ENCODE measurements at places on chromosomes 11 and 22.
A peak's percentile ranks its signal among the peaks of the same experiment; 100 is the strongest.

- no peak for DNase-seq
Measured at GRCh38 chr11:134760299-134760698, 348.3 kb upstream of the B3GAT1 start.

DNA sequence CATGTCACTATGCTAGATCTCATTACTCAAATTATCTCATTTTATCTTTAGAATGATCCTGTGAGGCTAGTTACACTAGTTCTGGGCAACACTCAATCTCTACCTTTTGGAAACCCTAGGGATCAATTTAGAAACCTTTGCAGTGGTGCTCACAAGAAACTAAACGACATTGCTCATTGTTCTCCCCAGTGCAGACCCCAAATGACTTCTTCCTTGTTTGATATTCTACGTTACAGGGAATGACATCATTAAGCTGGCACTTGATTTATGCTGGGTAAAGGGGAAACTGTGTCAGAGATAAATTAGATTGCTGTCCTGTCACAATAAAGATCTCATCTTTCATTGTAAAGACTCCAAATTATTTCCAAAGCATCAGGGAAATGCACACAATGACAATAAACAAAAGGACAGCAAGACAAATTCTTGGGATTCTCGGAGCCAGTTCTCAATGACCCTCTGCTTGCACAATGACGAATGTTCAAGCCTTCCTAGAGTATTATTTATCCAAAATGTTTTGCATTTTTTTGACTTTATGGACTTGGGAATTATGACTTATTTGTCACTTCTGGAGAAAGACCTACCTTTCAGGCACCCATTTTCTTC, 1121.8 kb upstream of the TENM4 start:
- no peak for DNase-seq

GRCh38 chr11:73237471-73238290, 19.6 kb downstream of the P2RY2 start:
- peak; percentile 37 for DNase-seq

DNA sequence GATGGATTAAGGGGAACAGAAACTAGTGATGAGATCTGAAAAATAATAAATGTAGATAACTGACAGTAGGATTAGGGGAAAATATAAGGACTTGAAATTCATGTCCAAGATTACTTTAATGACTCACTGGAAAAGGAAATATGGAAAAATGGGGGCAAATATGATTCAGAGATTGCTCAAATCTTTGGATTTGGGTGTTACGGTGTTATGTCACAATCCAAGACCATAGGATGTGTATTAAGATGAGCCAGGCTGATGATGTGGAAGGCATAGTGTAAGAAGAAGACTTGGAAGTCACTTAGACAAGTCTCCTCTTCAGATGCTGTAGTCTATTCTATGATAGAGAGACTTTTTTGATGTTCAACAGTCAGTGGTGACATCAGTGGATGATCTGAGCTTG, 323.7 kb downstream of the LUZP2 start:
- peak; percentile 3 for DNase-seq

DNA sequence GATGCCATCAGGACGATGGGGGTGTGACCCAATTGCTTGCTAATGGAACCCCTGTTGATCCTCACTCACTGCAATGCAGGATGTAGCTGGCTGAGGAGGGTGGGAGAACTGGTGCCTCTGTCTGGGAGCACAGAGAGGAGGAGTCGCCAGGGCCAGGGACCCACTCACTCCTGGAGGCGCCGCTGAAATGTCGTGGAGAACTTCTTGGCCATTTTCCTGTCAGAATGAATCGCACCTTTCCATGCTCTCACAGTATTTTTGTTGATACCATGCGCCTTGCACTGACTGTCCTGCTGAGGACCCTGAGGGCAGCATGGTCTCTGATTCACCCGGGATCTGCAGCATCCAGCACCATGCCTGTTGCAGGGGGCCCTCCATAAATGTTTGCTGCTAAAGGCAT, 211.4 kb downstream of the DSCAML1 start:
- no peak for DNase-seq

DNA sequence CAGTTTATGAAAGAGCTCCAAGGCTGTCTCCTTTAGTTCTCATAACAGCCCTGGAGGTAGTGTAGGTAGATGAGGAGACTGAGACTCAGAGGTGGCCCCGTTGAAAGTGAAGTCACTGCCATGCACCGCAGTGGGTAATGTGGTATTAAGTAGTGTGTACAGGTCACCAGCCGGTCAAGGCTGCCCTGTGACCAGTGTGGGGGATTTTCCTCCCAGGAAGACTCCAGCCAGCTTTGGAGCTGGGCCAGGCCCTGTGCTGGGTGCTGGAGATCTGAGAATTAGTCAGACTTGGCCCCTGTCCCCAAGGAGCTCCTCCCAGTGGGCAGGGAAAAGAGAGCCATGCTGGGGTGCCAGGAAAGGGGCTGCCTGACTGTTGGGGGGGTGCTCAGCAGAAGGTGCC, 5.3 kb downstream of the OMP start:
- DNase-seq = peak; percentile 71

DNA sequence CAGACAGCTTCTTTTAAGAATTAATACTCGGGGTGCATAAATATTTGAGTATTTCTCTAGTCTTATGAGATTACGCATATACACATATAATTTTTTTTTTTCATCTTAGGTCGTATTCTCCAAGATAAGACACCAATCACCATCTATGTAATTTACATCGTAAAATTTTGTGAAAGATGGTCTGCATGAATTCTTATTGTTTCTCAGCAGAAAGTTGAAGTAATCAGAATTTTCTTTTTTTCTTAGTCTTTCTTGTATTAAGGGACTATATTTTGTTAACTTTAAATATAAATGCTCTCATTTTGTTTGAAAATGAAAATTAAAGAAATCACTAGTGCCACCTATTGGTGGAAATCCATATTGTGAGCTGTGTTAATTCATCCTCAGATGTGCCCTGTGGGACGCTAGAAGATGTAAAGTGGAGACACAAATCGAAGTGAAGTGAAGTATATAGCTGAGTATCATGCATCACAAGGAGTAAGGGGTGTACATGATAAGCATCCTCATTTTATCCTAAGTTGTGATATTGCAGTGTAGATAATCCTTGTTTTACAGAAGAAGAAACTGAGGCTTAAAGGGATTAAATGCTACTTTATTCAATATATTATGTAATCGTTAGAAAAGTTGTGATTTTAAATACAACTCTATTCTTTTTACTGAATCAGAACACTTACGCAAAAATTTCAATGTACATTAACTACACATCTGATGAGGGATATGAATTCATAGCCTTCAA, 2084.3 kb downstream of the LRRC4C start:
- no peak for DNase-seq

DNA sequence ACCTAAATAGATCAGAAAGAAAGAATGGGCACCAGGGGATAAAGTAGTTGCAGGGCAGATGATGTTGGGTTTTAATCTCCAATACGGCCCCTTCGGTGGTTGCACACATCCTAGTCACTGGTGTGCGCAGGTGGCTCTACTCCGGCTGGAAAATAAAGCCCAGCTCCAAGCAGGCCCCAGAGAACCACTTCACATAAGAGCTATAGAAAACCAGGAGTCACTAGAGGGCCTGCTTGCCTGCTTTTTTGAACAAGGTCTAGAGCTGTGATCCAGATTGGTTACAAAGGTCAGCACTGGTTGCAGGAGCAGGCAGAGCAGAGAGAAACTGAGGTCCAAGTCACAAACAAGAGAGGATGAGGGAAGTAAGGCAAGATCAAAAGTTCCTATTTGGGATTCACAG, 41.5 kb upstream of the MS4A8 start:
- no peak for DNase-seq

DNA sequence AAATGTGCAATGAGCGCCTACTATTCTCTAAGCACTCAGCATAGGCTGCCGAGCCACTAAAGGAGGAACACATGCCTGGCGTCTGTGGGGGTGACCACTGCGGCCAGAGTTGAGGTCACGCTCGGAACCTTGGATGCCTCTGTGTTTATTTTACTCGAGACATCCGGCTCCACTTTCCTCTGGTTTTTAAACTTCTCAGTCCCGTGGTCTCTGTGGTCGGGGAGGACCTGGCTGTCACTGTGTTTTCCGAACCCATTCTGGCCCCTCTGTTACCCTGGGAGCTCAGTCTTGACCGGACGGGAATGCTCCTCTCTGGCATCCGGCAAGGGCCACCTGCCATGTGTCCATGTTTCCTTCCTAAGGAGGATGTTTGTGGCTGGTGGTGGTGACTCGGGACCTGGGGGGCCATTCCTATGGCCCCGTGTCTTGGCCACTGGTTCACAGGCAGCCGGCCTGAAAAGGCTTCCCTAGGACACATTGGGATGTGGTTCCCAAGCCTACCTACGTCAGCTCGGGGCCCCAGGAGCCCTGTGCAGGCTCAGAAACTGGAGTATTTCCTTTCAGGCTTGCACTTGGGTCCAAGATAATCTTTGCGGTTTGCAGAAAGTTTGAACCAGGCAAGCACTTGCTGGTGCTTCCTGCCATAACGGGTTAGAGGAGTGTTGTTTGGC, 46.7 kb upstream of the PARVG start:
- DNase-seq = no peak

DNA sequence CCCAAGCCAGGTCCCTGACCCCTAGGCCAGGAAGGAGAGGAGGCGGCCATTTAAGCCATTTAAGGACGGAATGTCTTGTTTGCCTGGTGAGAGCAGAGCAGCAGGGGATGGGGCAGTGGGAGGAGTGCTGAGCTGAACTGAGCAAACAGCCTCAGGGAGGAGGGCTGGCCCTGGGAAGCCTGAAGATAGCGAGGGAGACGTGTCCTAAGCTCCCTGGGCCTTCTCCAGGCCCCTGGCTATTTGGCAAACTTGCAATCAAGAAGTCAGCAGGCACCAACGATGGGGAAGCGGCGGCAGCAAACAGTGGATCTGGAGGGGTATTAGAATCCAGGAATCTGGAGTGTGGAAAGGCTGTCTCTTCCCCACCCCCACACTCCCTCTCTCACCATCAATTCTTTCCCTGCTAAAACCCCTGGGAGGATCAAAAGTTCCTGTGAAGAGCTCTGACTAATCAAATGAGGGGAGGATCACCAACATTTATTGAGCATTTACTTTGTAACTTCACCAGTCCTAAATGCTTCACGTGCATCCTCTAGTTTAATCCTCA, 8.8 kb downstream of the BCL9L start:
- no peak for DNase-seq

DNA sequence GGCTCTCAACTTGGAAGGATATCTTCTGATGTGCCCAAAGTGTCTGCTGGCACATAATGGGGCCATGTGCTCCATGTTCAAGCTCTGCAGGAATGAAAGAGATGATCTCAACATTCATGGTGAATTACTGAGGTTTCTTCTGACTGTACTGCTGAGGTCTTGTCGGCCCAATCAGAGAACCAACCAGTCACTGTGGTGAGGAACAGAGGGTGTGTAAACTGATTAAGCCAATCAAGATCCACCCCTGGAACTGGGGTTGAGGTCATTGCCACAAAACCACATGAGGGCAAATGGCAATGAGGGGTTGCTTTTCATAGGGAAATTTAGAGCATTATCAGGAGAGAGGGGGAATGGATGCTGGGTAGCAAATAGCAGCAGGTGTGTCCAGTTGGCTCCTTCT, 152.3 kb upstream of the RAG2 start:
- DNase-seq = no peak

DNA sequence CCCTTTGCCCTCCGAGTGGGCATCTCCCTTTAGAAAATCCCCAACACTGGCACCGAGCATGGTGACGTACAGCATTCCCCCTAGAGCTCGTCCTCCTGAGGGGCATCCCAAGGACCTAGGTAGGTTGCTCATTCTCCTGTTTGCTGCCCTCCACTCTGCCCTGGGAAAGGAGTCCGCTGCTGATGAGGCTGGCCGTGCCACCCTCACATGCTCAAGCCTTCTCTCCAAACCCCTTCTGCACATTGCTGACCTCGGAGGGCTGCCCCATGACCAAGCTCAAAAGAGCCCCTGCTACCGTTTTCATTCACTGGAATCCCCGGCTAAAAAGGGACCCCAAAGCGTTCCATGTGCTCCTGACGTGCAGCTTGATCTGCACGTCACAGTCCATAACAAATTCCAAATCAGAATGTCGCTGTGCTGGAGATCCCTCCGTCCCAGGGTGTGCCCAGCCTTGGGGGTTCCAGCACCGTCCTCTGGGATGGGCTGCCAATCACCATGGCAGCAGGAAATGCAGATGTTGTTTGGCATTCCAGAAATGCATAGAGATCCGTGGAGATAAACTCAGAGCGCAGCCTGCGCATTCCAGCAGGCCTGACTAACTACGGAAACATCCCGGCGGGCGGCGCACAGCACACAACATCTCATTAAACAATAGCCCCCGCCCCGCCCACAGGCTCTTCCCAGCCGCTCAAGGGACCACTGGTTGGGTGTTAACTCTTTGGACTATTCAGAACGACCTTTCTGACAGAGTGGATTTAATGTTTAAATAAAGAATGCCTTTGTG, 26.3 kb upstream of the GNB1L start:
- no peak for DNase-seq

GRCh38 chr22:33397381-33397907, 339.3 kb upstream of the SYN3 start:
- no peak for DNase-seq

DNA sequence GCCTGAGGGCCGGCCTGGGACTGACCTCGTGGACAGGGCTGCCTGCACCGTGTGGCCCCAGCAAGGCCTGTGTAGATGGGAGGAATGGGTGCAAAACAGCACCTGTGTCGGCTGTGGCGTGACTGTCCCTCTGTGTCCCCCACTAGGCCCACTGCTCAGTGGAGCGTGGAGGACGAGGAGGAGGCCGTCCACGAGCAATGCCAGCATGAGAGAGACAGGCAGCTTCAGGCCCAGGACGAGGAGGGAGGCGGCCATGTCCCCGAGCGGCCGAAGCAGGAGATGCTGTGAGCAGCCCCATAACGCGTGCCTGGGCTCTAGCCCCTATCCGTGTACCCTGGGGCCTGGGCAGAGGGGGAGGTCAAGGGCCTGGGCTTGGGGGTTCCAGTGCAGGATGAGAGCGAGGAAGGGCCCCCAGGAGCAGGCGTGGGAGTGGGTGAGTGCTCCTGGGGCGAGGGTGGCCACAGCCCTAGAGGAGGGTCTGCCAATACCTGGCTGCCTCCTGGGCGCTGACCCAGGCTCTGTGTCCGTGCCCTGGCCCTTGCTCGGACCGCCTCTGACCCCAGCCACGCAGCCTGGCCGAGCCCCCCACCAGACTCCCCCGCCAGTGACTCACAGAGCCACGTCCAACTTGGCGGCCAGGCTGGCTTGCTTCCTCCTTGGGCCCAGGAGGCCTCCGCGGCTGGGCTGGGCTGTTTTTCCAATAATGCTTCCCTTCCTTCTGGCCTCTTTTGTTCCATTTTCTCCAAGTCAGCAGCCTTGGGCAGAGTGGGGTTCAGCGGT, 11.6 kb downstream of the PRR33 start:
- DNase-seq = no peak

- no peak for DNase-seq
Measured at GRCh38 chr11:7509966-7510365, 3.8 kb upstream of the PPFIBP2 start.
